Left hindlimb (tissue), 1 donor: ENCODE measurements at places on chromosomes 13 and 19.
A peak's percentile ranks its signal among the peaks of the same experiment; 100 is the strongest.

DNA sequence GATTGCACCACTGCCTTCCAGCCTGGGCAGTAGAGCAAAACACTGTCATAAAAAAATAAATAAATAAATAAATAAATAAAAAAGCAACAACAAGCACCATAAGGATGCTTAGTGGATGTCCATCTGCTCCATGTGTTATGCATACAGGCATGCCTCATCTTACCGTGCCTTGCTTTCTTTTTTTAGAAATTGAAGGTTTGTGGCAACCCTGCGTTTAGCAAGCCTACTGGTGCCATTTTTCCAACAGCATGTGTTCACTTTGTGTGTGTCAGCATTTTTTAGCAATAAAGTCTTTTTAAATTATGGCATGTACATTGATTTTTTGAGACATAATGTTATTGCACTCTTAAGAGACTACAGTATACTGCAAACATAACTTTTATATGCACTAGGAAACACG is 68.3 kb downstream of the PEPD start:
- no peak for DNase-seq

DNA sequence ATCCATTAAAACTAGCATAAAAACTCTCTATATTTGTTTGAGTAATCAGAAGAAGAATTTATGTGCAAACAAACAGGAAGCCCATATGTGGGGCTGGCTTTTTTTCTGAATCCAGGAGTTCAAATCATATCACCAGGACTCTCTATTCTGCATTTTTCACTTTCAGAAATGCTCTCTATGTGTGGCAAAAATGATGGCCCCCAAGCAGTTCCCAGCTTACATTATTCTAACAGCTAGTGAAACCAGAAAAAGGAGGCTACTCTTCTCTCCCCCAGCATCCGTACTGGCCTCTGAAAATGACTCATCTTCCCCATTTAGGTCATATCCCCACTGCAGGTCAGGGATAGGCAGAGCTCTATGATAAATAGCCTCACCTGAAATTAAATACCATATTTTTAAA is 20.4 kb downstream of the RBM26 start:
- DNase-seq = no peak

GRCh38 chr13:112844411-112844810 is 124.6 kb upstream of the MCF2L start:
- DNase-seq = no peak

DNA sequence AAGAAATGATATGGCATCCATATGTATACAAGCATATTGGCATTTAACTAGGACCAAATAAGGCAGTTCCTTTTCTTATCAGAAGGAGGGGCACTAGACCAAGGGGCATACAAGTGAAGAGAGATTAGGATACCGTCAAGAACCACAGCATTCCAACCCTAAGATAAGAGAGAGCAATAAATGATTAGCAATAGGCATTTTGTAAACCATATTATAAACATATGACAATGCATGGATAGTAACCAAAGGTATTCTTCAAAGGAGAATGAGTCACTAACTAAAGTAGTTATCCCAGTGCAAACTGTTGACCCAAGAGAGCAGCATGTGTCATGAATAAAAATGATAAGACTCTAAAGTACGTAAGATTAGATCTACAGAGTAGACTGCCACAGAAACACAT is 500.9 kb upstream of the HTR2A start:
- DNase-seq = no peak

DNA sequence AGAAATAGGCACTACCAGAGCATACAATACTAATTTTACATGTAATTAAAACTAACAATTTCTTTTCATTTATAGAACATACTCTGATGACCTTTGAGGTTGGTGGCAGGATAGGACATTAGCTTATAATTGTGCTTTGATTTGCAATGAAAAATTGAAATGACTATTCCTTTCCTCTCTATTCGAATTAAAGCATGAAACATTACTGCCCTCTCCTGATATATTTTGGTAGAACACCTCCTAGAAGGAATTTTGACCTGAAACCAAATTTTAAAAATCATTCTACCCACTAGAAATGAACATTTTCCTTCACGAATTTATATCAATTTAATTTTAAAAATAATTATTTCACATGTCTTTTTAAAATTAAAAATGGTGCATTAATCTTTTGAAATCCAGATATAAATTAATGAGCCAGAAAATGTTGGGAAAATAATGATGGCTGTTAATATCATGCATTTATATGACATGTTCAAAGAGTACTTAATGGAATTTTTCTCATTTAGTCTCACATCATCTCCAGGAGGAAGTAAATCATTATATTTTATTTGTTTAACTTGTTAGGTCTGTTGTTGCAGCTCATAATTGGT is 556.3 kb upstream of the ARGLU1 start:
- DNase-seq = no peak

DNA sequence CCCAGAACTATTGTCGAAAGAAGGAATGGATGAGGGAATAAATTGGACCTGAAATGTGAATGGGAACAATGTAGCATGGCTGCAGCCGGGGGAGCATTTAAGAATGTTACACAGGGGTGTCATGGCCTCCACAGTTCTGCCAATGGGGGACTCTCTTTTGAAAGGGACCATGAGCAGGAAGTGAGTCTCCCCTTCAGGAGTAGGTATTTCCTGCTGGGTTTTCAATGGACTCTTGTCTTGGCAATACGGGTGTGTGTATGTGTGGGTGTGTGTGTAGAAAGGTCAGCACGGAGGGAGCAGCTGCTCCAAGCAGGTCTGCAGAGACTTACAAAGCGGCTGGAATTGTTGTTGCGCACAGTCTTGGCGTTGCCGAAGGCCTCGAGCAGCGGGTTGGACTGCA is 24.4 kb downstream of the MYO1F start:
- DNase-seq = no peak

GRCh38 chr13:64510747-64511146 is 2719.4 kb downstream of the PCDH9 start:
- no peak for DNase-seq

DNA sequence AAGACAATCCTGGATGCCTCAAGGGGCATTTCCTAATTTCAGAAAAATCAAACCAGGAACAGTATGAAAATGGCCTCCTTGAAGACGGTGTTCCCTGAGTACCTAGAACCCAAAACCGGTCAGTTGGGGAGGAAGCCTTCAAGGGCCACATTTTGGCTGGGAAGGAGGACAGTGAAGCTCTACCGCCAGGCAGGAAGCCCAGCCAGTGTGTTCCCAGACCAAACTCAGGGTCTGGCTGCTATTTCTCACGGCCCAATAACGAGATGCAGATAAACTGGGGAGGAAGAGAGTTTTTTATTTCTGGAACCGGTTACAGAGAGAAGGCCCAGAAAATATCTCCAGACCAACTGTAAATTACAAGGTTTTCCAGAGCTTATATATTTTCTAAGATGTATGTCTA is 24.3 kb upstream of the CEACAM21 start:
- DNase-seq = no peak

- DNase-seq = peak; percentile 88
These were observed 922 bp downstream of the PLEKHG2 start for GRCh38 chr19:39413272-39413910.

GRCh38 chr19:6464070-6464873 is at the start of gene CRB3:
Gene CRB3, plus strand, starts transcription at chr19:6464271. Its CDS starts 431 bp downstream, at chr19:6464702.
- no peak for DNase-seq

DNA sequence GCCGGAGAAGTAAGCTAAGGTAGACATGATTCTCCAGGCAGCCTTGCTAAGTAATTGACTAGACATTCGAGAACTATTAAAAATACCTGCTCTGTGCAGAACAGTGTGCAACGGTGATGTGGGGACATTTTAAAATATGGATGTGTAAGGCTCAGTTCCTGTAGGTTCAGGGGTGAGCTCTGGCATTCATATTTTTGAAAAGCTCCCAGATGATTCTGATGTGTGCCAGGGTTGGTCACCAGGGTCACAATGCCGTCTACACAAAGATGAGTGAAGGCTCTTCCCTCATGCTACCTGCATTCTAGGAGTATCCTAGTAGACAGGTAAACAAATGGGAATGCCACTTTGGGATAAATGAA is 702 bp upstream of the EPSTI1 start:
- no peak for DNase-seq

DNA sequence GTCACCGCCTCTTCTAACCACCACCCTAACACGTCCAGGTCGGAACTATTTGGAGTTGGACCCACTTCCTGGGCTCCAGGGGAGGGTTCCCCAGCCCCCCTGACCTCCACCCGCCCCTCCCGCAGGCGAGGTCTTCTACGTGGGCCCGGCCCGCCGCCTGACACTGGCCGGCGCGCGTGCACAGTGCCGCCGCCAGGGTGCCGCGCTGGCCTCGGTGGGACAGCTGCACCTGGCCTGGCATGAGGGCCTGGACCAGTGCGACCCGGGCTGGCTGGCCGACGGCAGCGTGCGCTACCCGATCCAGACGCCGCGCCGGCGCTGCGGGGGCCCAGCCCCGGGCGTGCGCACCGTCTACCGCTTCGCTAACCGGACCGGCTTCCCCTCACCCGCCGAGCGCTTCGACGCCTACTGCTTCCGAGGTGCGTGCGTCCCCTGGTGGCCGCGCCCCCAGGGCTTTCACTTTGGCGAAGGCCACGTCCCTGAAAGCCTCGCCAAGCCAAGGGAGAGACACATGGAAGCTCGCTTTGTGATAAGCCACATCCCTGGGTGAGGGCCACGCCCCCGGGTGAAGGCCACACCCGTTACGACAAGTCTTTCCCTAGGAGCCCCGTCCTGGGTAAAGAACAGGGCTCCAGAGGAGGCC is 13.2 kb downstream of the NCAN start:
- DNase-seq = no peak

- DNase-seq = no peak
These were observed 17.6 kb downstream of the ELL start for GRCh38 chr19:18503971-18504885.

GRCh38 chr19:27751044-27751391 is 1461.9 kb downstream of the UQCRFS1 start:
- no peak for DNase-seq

DNA sequence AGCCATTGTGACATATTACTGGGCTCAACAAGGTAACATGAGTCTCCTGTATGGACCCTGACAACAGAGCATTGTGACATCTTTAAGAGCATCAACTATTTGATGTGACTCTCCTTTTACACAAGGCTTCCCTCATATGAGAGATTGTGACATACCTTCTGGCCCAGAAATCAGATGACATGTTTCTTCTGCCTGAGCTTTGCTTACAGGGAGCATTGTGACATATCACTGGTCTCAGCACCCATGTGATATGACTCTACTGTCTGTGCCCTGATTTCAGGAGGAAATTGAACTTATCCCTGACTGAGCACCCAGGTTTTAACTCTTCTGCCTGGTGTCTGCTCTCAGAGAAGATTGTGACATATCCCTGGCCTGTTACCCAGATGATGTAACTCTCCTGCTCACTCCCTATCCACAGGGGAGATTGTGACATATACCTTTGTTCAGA is 15.9 kb upstream of the ZNF681 start:
- DNase-seq = no peak

GRCh38 chr19:39709026-39709872 is 5.0 kb downstream of the LGALS14 start:
- DNase-seq = no peak

DNA sequence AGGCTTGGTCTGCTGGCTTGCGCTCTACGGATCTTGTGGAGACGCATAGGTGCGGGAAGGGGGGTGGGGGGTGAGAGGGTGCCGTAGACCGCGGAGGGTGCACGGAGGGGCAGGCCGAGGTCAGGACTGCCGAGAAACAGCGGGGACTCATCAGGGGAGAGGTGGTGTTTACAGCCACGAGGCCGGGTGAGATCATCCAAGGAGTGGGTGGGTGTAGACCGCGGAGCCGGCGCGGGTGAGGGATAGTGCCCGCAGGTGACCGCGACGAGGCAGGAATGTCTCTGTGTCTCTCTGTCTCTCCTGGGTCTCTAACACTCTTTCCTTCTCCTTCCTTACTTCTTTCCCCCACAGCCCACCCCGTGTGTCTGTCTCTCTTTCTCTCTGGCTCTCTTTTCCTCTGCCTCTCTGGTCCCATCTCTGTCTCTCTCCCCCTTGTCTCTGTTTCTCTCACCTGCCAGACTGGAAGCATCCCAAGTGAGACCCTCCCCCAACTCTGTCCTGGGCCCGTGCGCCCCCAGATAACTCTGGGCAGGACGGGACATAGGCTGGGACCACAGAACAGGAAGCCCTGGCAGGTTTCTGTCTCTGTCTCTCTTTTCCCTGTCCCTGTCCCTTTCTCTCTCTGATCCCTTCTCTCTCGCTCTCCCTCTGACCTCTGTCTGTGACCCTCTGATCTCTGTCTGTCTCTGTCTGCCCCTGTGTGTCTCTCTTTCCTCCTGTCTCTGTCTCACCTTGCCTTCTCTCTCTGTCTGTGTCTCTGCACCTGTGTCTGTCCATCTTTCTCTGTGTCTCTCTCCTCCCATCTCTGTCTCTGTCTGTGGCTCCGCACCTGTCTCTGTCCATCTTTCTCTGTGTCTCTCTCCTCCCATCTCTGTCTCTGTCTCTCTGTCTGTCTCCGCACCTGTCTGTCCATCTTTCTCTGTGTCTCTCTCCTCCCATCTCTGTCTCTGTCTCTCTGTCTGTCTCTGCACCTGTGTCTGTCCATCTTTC is 1.8 kb upstream of the KLK4 start:
- DNase-seq = no peak

GRCh38 chr13:92804346-92804745 is 422.3 kb upstream of the GPC6 start:
- no peak for DNase-seq

- DNase-seq = peak; percentile 53
These were observed 8.1 kb downstream of the B3GLCT start for GRCh38 chr13:31207661-31208552.

DNA sequence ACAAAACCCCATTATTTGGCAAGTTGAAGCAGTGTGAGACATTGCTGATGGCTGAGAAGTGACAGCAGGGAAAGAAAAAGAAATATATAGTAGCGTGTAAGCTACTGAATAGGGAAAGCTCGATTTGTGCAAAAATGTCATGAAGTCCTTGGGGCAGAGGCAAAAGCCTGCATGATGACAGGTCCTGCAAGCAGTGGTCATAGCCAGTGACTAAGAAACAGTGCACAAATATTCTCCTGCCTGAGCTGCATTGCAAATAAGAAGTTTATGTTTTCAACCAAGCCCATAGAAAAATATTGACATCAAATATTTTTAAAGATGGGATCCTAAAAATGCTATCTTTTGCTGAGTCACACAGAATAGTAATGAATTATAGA is 270.0 kb downstream of the SLITRK6 start:
- DNase-seq = no peak
